K562 (cell line): ENCODE measurements at places on chromosomes 12 and 14. TPM values are rescaled to one million over a fixed set of nuclear protein-coding genes. Genes with fewer than 3 reads are reported as not detected.

Gene LHX5
- total RNA-seq: 0.04 and 0.16 TPM in 2 replicates

Gene TAS2R14
- total RNA-seq: 1.4 and 1.6 TPM in 2 replicates

Gene USP5
- 103 and 107 TPM in 2 replicates for total RNA-seq

Gene SLC10A1
- total RNA-seq: not detected in 2 replicates

Gene TOMM20L
- not detected in 2 replicates for total RNA-seq

Gene KRT75
- total RNA-seq: not detected in 2 replicates

GRCh38 chr12:67727702-67728666 lies 79.4 kb downstream of the DYRK2 start:
- no peak overlapping the region for H3K27ac ChIP-seq
- no peak overlapping the region for H3K4me3 ChIP-seq
- no peaks in the 10 kb centered on the region for H3K27me3 ChIP-seq
- no peak for DNase-seq

- no peak overlapping the region for H3K4me3 ChIP-seq
- DNase-seq: no peak
- H3K27ac ChIP-seq: no peak overlapping the region
- peaks cover 13% of the 10 kb centered on the region; the same call in 2 of the 3 replicates for H3K36me3 ChIP-seq
- no peaks in the 10 kb centered on the region; the same call in 2 of the 3 replicates for H3K4me1 ChIP-seq
Observed at GRCh38 chr12:49647827-49648711, 24.7 kb downstream of the PRPF40B start.

DNA sequence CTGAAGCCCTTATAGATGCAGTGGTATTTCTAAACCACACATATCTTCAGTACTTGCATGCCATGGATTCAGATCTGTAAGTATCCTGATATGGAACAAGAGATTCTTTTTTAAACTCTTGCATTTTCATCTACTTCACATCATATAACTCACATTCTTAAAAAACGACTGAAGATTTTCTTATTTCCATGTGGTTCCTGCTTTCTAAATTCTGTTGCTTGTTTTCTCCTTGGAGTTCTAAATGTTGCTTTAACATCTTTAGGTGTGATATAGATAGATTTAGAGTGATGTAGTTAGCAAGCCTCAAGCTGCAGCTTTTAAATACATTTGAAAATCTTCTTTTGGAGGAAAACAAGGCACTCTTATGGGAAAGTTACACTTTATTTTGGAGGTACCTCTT lies 455.4 kb downstream of the FOXG1 start:
- no peaks in the 10 kb centered on the region for H3K36me3 ChIP-seq
- no peak for DNase-seq
- H3K4me1 ChIP-seq: no peaks in the 10 kb centered on the region
- H3K27me3 ChIP-seq: no peaks in the 10 kb centered on the region

DNA sequence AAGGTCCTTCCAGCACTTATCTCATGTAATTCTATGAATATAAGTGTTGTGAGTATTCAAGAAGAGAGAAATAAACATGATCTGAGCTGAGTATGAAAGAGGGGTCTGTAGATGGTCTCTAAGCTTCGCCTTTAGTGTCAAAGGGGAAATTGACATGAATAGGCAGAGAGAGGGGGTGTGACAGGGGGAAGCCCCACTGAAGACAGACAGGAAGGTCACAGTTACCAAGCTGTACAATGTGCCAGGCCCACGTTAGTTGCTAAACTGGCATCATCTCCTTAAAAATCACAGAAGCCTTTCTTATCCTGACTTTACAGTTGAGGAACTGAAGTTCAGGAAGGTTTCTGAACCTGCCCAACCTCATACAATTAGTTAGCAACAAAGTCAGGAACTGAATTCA lies 7.6 kb downstream of the ARHGEF40 start:
- DNase-seq: no peak
- H3K36me3 ChIP-seq: no peaks in the 10 kb centered on the region
- no peak overlapping the region for H3K4me3 ChIP-seq
- H3K4me1 ChIP-seq: no peaks in the 10 kb centered on the region; the same call in 2 of the 3 replicates
- H3K27ac ChIP-seq: no peak overlapping the region

GRCh38 chr12:25482625-25483024 lies 70.5 kb downstream of the LMNTD1 start:
- H3K4me3 ChIP-seq: no peak overlapping the region
- no peaks in the 10 kb centered on the region for H3K4me1 ChIP-seq
- H3K27me3 ChIP-seq: no peaks in the 10 kb centered on the region
- H3K27ac ChIP-seq: no peak overlapping the region

DNA sequence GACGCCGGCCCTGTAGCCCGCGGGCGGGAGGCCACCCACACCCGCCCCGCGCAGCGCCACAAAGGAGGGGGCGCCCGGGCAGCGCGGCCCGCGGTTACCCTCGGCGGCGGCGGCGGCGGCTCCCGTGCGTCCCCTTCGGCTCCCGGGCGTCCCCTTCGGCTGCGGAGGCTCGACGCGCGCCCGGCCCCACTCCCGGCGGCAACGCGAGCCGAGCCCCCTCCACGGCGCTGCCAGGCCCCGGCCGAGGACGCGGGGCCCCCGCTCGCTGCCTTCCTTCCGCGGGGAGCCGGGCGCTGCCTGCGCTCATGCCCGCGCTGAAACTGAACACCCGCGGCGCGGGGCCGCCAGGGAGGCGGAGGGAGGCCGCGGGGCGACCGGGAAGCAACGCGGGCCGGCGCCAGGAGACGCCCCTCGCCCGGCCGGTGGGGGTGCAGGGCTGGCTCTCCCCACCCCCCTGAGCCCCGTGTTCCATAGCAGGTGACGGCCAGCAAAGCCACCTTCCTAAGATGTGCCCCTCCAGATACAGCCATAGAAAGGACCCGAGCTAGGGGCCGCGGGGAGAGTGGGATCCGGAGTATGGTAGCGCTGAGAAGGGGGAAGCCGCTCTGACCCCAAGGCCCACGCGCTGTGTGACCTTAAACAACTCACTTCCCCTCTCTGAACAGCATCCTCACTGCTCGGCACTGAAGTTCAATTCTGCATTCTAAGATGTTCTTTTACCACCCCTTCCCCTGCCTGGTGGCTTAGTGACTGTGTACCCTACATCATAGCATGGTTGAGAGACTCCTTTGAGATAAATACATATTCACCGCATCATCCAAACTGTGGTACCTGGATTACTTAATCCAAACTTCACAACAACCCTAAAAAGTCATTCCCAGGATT lies 42.8 kb downstream of the KDM2B start:
- H3K4me1 ChIP-seq: peaks cover 20% of the 10 kb centered on the region
- H3K27me3 ChIP-seq: no peaks in the 10 kb centered on the region
- peaks cover 8% of the 10 kb centered on the region; the same call in 1 of the 3 replicates for H3K36me3 ChIP-seq
- H3K27ac ChIP-seq: no peak overlapping the region
- DNase-seq: no peak

- H3K27ac ChIP-seq: no peak overlapping the region
- peaks cover 6% of the 10 kb centered on the region; the same call in 2 of the 3 replicates for H3K4me1 ChIP-seq
Observed at GRCh38 chr12:1801303-1801975, 18.9 kb upstream of the LRTM2 start.

DNA sequence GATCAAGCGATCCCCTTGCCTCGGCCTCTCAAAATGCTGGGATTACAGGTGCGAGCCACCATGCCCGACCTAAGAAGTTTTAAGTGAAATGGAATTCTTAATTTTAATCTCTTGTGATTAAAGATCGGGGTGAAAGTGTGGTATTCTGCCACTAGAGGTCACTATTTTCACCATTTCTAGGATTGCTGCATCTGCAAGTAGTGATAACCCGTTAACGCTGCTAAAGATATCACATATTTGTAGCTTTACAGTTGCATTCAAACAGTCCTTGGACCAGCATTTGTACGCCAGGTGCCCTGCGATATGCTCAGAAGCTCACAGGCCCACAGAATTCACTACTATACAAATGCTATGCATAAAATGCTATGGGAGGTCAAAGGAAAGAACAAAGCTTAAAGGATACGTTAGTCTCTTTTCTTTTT lies 19.3 kb downstream of the CCDC62 start:
- no peak overlapping the region for H3K4me3 ChIP-seq
- peaks cover 5% of the 10 kb centered on the region; the same call in 1 of the 2 replicates for H3K4me1 ChIP-seq
- no peaks in the 10 kb centered on the region for H3K27me3 ChIP-seq

DNA sequence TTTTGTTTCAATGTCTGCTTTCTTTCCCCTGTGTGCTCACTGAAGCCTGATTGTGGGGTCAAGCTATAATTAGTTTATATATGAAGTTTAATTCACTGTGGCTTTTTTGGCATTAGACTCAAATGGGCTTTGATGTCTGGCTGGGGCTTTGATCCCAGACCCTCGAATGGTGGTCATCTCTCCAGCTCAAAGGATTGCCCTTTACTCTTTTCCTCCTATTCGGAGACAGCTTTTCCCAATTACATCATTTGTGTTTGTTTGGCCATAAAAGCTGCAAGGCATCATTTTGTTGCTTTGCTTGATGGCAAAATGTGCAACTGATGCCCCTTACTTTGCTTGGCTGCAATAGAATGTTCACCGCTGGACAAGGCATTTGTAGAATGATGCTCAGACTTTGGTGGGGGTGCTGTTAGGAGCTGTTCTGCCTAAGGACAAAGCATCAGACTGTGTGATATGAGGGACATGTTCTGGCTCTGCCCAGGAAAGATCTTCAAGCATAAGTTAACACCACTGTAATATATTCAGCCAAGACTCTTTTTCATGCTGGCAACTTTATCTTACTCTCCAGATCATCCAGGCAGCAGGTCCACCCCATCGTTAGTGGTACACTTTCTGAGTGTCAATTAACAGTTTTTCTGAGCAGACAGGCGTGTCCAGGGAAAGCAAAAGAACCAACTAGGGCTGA lies 3.2 kb upstream of the DACT1 start:
- H3K4me3 ChIP-seq: no peak overlapping the region
- no peaks in the 10 kb centered on the region for H3K36me3 ChIP-seq
- DNase-seq: no peak
- H3K27ac ChIP-seq: no peak overlapping the region
- H3K27me3 ChIP-seq: peaks cover 24% of the 10 kb centered on the region; the same call in 2 of the 3 replicates

DNA sequence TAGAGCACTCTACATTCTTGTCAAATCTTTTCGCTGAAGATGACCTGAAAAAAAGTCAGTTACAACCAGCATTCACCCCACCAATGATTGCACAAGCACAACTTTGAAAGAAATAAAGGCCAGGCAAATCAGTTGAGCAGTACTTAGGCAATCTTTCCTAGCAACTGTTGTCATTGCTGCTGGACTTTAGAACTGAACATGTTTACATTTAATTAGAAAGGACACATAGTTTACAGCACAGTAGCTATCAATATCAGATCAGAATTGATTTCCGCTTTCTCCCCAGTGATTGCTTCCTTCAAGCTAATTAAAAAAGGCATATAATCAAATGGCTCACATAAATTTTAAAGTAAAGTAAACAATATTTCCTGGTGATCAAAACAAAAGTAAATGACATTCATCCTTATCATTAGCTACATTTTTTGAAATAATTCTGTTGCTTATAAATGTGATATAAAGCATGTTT lies 128.4 kb downstream of the FOXA1 start:
- DNase-seq: no peak
- H3K36me3 ChIP-seq: no peaks in the 10 kb centered on the region
- H3K27ac ChIP-seq: no peak overlapping the region
- H3K4me1 ChIP-seq: no peaks in the 10 kb centered on the region

- H3K4me3 ChIP-seq: peak overlapping the region; percentile 61
- H3K4me1 ChIP-seq: peaks cover 38% of the 10 kb centered on the region
- peak overlapping the region; percentile 94 for H3K27ac ChIP-seq
- H3K27me3 ChIP-seq: no peaks in the 10 kb centered on the region
Observed at GRCh38 chr12:53996240-53997203, 3.4 kb upstream of the HOXC9 start.

- no peaks in the 10 kb centered on the region for H3K4me1 ChIP-seq
- H3K36me3 ChIP-seq: peaks cover 52% of the 10 kb centered on the region
- no peaks in the 10 kb centered on the region for H3K27me3 ChIP-seq
- DNase-seq: no peak
- H3K27ac ChIP-seq: no peak overlapping the region
Observed at GRCh38 chr12:857611-858010, 91.9 kb downstream of the RAD52 start.

DNA sequence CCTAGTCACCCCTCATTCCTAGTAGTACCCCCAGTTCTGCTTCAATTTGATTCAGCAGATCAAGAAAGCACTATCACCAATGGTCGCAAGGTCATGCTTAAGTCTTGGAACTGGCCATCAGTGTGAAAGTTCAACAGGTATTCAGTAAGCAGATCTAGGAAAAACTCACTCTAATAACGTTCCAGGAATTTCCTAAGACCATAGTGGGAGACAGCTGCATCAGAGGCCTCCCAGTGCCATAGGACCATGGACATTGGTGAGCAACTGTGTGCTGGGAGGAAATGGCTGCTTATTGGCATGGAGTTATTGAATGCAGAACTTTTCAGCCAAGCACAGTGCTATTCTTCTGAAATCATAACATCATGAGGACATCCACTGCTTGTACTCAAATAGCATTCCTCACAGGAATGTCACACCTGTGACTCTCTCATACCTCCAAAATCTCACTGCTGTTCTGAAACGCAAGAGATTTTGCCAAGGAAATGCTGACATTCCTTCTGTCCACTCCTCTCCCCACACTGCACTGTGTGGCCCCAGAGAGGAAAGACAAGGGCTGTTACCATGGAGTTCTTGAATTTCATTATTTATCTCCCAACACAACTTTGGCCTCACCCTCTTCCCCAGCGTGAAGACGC lies 30.9 kb upstream of the MDM2 start:
- H3K27ac ChIP-seq: no peak overlapping the region
- H3K4me3 ChIP-seq: no peak overlapping the region
- no peaks in the 10 kb centered on the region for H3K27me3 ChIP-seq
- H3K4me1 ChIP-seq: no peaks in the 10 kb centered on the region; the same call in 1 of the 2 replicates
- DNase-seq: no peak
- H3K36me3 ChIP-seq: no peaks in the 10 kb centered on the region

GRCh38 chr12:112321245-112321644 lies 61.0 kb downstream of the HECTD4 start:
- H3K36me3 ChIP-seq: peaks cover 14% of the 10 kb centered on the region
- DNase-seq: no peak
- no peaks in the 10 kb centered on the region for H3K27me3 ChIP-seq
- H3K4me1 ChIP-seq: peaks cover 4% of the 10 kb centered on the region; the same call in 2 of the 3 replicates

GRCh38 chr12:49632986-49633702 lies 9.8 kb downstream of the PRPF40B start:
- no peaks in the 10 kb centered on the region for H3K27me3 ChIP-seq
- DNase-seq: no peak
- H3K27ac ChIP-seq: no peak overlapping the region
- H3K4me3 ChIP-seq: no peak overlapping the region
- no peaks in the 10 kb centered on the region for H3K36me3 ChIP-seq
- peaks cover 3% of the 10 kb centered on the region; the same call in 1 of the 3 replicates for H3K4me1 ChIP-seq

- H3K27me3 ChIP-seq: no peaks in the 10 kb centered on the region
- H3K4me3 ChIP-seq: no peak overlapping the region; the same call in 1 of the 2 replicates
- DNase-seq: no peak
- peaks cover 12% of the 10 kb centered on the region for H3K4me1 ChIP-seq
- H3K36me3 ChIP-seq: no peaks in the 10 kb centered on the region
- peak overlapping the region; percentile 76 for H3K27ac ChIP-seq
Observed at GRCh38 chr14:90828642-90829487, 12.6 kb upstream of the TTC7B start.

GRCh38 chr12:116126610-116127009 lies 150.9 kb downstream of the MED13L start:
- H3K27me3 ChIP-seq: no peaks in the 10 kb centered on the region
- H3K36me3 ChIP-seq: no peaks in the 10 kb centered on the region
- no peak overlapping the region for H3K4me3 ChIP-seq
- H3K4me1 ChIP-seq: peaks cover 1% of the 10 kb centered on the region; the same call in 1 of the 2 replicates
- peak overlapping the region; percentile 21; the same call in 1 of the 3 replicates for H3K27ac ChIP-seq
